ENCODE measurements at places on chromosomes 7 and 10.

GRCh38 chr7:142739923-142740492 lies 9.3 kb upstream of the PRSS1 start:
- no peak for DNase-seq
- no peak overlapping the region for H3K27ac ChIP-seq
- H3K36me3 ChIP-seq = no peaks in the 10 kb centered on the region
- no peaks in the 10 kb centered on the region for H3K27me3 ChIP-seq
- H3K4me3 ChIP-seq = no peak overlapping the region

DNA sequence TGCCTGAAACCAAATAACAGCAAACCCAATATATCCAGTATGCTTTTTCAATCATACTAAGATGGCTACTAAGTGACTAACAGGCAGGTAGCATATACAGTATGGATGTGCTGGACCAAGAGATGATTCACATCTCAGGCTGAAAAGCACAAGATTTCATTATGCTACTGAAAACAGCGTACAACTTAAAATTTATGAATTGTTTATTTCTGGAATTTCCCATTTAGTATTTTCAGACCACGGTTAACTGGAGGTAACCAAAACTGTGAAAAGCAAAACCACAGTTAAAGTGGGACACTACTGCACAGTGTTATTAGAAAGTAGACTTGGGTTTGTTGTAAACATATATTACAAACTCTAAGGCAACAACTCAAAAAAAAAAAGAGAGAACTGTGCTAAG lies 91.5 kb downstream of the KMT2C start:
- H3K4me3 ChIP-seq = no peak overlapping the region
- H3K27ac ChIP-seq = no peak overlapping the region
- H3K27me3 ChIP-seq = no peaks in the 10 kb centered on the region
- DNase-seq = no peak

DNA sequence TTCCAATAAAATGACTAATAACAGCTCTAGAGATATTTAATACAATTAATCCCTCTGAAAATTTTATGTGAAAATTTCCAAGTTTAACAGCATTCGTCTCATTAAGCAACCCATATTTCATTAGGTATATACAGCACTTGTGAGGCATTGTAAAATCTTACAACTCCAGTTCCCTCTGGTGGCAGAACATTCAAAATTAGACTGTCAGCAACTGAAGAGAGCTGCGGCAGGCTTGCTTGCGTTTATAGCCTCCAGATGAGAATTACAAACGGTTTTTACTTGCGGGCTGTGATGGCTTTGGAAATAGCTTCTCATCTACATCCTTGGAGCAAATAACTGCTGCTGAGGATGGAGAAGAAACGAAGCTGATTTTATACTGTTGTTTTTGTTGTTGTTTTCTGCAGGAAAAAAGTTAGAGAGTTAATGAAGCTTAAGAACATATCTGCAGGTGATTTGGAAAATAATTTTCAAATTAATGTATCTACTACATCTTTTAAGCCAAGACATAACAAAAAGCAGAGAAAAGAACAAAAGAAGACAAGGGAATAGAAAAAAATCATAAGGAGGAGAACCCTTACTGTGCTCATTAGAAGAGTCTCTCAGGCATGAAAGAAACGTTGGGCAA lies 171.3 kb downstream of the MAGI2 start:
- no peak overlapping the region for H3K27ac ChIP-seq
- H3K4me1 ChIP-seq = no peaks in the 10 kb centered on the region
- H3K36me3 ChIP-seq = no peaks in the 10 kb centered on the region
- no peak for DNase-seq
- no peak overlapping the region for H3K4me3 ChIP-seq

- no peak for DNase-seq
- no peak overlapping the region for H3K4me3 ChIP-seq
- no peaks in the 10 kb centered on the region for H3K36me3 ChIP-seq
- no peaks in the 10 kb centered on the region for H3K27me3 ChIP-seq
- H3K4me1 ChIP-seq = no peaks in the 10 kb centered on the region
Observed at GRCh38 chr7:127114742-127115265, 137.9 kb downstream of the GRM8 start.

DNA sequence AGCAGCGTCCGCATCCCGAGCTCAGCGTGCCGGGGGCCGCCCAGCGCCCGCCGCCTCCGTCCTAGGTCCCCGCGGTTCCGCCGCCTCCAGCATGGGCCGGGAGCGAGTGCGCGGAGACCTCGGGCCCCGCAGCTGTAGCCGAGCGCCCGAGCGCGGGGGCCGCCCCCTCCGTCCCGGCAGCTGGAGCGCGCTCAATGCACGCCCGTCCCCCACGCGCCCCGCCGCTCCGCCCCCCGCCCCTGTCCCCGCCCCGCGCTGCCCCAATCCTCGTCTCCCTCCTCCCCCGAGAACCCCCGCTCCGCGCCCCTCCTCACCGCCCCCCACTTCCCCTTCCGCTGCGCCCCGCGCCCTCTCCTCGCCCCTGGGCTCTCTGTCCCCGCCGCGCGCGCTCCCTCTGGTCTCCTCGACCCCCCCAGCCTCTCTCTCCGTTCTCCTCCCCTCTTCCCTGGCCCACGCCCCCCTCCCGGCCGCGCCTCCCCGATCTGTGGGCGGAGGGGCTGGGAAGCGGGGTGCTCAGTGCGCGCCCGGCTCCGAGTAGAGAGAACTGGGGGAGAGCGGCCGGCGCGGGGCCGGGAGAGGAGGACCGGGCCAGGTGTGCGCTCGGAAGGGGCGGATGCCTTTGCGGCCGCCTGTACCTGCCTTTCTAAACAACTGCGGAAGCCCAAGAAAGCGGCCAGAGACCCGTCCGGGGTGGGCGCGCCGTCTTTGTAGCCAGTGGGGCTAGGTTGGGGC lies at the start of gene VIPR2:
VIPR2 (minus strand) TSS at position 110 of the 732 bp plus-strand sequence; CDS start at position 14, 96 bp downstream.
- H3K27me3 ChIP-seq = peaks cover 2% of the 10 kb centered on the region
- no peaks in the 10 kb centered on the region for H3K4me1 ChIP-seq

DNA sequence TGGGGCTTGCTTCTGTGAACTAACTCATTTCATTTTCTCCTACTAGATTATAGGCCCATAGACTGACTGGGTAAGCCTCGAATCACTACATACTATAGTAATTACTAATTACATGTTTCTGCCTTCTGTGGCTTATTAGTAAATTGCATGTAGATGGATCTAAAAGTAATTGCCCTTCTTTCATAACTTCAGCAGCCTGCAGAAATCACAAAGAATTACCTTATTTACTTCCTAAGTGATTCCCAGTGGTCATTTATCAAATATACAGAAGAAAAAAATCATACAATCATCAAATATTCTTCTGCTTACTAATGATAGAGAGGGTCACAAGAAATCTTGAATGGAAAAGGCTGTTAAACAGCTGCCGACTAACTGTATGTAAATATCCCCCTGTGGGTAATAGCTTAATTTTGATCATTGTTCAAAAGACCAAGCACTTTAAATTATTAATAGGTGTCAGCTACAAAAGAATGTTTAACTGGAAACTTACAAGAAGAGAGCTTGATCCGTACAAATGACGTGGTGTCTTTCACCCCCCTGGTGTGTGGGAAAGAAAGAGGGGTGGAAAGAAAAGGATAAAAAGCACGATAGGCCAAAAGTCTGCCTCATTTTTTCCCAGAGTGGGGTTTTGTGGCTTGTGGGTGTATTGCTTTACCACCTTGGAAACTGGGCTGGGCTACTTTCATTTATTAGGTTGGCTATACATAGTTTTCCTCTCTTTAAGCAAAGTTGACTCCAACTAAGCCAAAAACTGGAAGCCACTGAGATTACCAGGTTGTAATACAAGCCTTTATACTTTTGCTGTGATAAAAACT lies 361.8 kb upstream of the ZMIZ1 start:
- H3K27me3 ChIP-seq = no peaks in the 10 kb centered on the region
- H3K27ac ChIP-seq = no peak overlapping the region
- H3K36me3 ChIP-seq = no peaks in the 10 kb centered on the region

DNA sequence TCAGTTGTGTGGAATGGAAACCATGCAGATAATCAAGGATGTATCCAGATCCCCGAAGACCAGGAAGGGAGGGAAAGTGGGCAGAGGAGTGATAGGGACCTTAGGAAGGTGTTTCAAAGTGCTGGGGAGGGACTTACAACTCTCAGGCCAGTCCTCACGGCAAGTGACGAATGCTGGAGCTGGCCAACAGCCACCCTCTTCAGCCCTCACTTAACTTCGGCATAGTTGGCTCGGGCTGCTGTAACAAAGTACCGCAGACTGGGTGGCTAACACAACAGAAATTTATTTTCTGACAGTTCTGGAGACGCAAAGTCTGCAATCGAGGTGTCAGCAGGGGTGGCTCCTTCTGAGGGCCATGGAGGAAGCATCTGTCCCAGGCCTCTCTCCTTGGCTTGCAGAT lies 265.9 kb upstream of the YAE1 start:
- H3K4me3 ChIP-seq = no peak overlapping the region
- no peaks in the 10 kb centered on the region for H3K4me1 ChIP-seq
- H3K27ac ChIP-seq = no peak overlapping the region
- no peak for DNase-seq
- no peaks in the 10 kb centered on the region for H3K27me3 ChIP-seq

- no peak overlapping the region for H3K4me3 ChIP-seq
- H3K36me3 ChIP-seq = no peaks in the 10 kb centered on the region
Observed at GRCh38 chr10:17062009-17062408, 67.6 kb downstream of the CUBN start.

- H3K27me3 ChIP-seq = no peaks in the 10 kb centered on the region
- no peak overlapping the region for H3K4me3 ChIP-seq
- H3K36me3 ChIP-seq = no peaks in the 10 kb centered on the region
- H3K27ac ChIP-seq = no peak overlapping the region
- DNase-seq = no peak
Observed at GRCh38 chr10:121159670-121160069, 308.5 kb downstream of the WDR11 start.

- H3K27me3 ChIP-seq = no peaks in the 10 kb centered on the region
- H3K27ac ChIP-seq = no peak overlapping the region
- DNase-seq = no peak
- no peaks in the 10 kb centered on the region for H3K36me3 ChIP-seq
Observed at GRCh38 chr10:4395731-4396130, 430.3 kb upstream of the AKR1E2 start.

DNA sequence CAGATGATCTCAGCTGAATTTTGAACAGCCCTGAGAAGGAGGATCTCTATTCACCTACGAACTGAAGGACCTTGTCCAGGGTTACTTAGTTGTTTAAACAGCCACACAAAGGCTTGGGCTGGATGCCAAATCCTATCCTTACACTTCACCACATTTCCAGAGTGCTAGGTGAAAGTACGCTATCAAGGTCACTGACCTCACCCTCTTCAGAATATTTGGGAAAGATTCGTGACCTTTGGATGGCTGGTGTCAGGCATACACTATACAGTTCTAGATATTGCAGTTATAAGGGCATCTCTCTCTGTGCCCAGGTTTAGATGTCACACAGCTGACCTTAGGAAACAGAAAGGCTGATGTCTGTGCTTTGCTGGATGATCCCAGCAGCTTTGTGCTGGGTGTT lies 61.2 kb upstream of the ABLIM1 start:
- no peaks in the 10 kb centered on the region for H3K36me3 ChIP-seq
- no peak overlapping the region for H3K4me3 ChIP-seq
- DNase-seq = no peak
- no peaks in the 10 kb centered on the region for H3K4me1 ChIP-seq
- H3K27me3 ChIP-seq = no peaks in the 10 kb centered on the region

DNA sequence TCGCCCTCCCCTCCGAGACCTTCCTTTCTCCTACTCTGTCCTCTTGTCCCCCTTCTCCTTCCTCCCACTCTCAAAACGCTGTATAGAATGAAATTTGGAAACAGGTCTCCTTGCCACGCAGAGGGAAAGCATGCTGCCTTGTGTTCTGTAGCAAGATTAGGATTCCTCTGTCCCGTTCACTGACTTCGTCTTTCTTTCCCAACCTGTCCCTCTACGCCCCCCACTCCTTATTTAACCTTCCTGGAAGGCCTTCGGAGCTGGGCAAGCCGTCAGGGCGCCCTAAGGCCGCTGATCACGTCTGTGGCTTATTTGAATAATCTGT lies 1.3 kb downstream of the HOXA9 start:
- no peaks in the 10 kb centered on the region for H3K36me3 ChIP-seq
- H3K4me3 ChIP-seq = peak overlapping the region; percentile 80
- H3K27me3 ChIP-seq = no peaks in the 10 kb centered on the region
- peak overlapping the region; percentile 96 for H3K27ac ChIP-seq
- no peaks in the 10 kb centered on the region for H3K4me1 ChIP-seq

- no peaks in the 10 kb centered on the region for H3K36me3 ChIP-seq
- no peak overlapping the region for H3K27ac ChIP-seq
Observed at GRCh38 chr7:104541897-104542296, 213.5 kb downstream of the LHFPL3 start.

DNA sequence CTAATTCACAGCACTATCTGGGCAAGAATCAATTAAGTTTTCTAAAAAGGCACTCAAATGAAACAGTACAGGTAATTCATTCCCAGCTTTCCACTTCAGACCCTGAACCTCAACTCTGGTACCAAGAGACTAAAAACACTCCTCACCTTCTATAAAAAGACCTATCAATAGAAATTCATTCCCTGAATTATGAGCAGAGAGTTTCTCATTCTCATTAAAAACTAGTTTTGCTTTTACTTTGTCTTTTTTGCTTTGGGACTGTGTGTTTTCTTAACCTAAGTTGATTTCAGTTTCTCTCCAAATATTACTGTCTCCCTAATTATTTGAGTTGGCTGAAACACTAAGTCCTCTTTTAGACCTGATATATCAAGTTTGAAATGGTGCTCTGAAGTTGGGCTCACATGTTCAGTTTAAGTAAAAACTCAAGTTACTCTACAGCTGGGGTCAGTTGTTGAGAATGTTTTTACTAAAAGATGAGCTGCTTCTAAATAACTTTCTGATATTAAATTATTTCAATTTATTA lies 189.5 kb downstream of the JAZF1 start:
- H3K4me1 ChIP-seq = peaks cover 3% of the 10 kb centered on the region
- H3K36me3 ChIP-seq = no peaks in the 10 kb centered on the region
- H3K27ac ChIP-seq = no peak overlapping the region
- H3K27me3 ChIP-seq = no peaks in the 10 kb centered on the region

- H3K4me1 ChIP-seq = no peaks in the 10 kb centered on the region
- no peak overlapping the region for H3K27ac ChIP-seq
- no peaks in the 10 kb centered on the region for H3K27me3 ChIP-seq
- H3K4me3 ChIP-seq = no peak overlapping the region
Observed at GRCh38 chr7:53719122-53719521, 683.7 kb downstream of the POM121L12 start.

- no peak overlapping the region for H3K4me3 ChIP-seq
- H3K27ac ChIP-seq = no peak overlapping the region
- DNase-seq = no peak
- H3K27me3 ChIP-seq = no peaks in the 10 kb centered on the region
- no peaks in the 10 kb centered on the region for H3K36me3 ChIP-seq
Observed at GRCh38 chr7:83514977-83515376, 134.0 kb downstream of the SEMA3E start.

- H3K4me3 ChIP-seq = no peak overlapping the region
- H3K36me3 ChIP-seq = no peaks in the 10 kb centered on the region
- no peaks in the 10 kb centered on the region for H3K4me1 ChIP-seq
- DNase-seq = no peak
- H3K27ac ChIP-seq = no peak overlapping the region
Observed at GRCh38 chr7:54563329-54563916, 21.2 kb downstream of the VSTM2A start.

- no peaks in the 10 kb centered on the region for H3K4me1 ChIP-seq
- H3K27ac ChIP-seq = no peak overlapping the region
- H3K4me3 ChIP-seq = no peak overlapping the region
- DNase-seq = no peak
- H3K27me3 ChIP-seq = no peaks in the 10 kb centered on the region
Observed at GRCh38 chr7:14235056-14235455, 245.6 kb upstream of the ETV1 start.

Data from prostate gland (tissue), 2 donors.